NCI-H2171 (cell line): ENCODE measurements at places on chromosomes 6 and 20.

DNA sequence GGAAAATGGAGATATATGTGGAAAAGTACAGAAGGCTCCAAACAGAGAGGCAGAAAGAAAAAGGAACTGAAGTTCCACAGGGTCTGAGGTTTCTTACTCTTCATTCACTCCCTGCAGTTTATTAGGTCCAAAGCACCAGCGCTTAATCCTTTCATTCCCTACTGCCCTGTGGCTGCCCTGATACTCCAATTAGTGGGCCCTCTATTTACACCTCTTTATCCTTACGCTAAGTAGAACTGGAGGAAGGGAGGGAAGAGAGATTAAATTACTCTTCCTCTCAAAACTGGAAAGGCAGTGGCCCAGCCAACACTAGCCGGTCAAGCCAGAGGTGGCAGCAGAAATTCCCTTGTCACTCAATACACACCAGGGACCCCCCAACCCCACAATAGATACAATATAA is 20.4 kb downstream of the TRERF1 start:
- no peak for DNase-seq

DNA sequence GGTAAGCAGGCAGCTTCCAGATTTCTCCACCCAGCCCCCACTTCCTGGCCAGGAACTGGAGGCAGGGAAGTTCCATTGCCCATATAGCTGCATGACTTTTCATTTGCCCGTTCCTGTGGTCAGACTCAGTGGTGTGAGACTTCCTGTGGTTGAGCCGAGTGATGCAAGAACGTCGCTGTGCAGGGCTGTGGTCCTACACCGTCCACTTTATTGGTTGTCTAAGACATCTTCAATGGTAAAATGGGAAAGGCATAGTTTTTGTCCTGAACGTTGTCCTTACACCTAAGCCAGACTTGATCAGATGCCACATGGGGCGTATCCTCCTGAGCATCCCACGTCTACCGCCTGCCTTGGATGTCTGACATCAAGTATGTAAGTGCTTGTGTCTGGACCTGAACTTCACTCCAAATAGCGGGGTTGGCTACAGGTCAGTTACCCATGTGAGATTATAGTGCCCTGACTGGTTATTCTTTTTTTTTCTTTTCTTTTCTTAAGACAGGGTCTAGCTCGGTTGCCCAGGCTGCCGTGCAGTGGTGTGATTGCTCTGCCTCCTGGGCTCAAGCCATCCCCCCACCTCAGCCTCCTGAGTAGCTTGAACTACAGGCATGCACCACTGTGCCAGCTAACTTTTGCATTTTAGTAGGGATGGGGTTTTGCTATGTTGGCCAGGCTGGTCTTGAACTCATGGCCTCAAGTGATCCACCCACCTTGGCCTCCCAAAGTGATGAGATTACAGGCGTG is 25.9 kb upstream of the GTSF1L start:
- DNase-seq: no peak

GRCh38 chr20:2299301-2299700 is 3.5 kb downstream of the TGM3 start:
- DNase-seq: no peak

- peak; percentile 79 for DNase-seq
Measured at GRCh38 chr20:17036541-17036940, 190.3 kb upstream of the PCSK2 start.

- DNase-seq: no peak
Measured at GRCh38 chr6:130377371-130377770, 11.6 kb downstream of the TMEM200A start.

DNA sequence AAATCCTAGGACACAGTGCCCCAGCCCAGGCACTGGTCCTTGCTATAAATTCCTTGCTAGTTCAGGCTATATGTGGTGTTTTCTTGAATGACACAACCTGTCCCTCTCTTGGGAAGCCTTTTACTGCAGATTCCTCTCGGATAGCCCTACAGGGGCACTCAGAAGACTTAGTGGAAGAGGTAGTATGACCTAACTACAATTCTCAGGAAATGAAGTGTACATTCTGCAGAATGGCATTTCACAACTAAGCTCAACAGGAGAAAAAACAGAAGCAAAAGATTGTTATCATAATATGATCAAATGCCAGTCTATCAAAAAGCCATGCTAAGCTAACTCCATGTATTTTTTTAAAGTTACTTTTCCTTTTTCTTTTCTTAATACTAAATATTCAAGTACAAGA is 66.3 kb upstream of the FBXL4 start:
- no peak for DNase-seq

GRCh38 chr6:85574932-85575598 is 18.6 kb downstream of the SNX14 start:
- DNase-seq: no peak

DNA sequence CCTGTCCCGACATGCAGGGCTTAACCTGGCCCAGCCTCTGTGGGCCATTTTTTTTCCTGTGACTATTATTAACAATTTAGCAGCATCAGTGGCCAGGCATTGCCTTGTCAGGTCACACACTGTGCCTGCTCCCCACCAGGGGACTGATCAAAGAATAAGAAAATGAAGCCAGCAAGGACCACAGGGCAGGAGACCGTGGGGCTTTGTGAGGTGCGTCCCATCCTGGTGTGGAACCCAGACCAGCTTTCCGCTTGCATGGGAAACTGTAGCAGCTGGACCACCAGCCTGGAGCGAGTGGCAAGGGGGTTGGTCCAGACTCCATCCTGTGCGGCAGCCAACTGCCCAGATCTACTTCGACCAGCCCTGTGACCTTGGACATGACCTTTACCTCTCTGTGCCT is 218.3 kb downstream of the ANKRD60 start:
- DNase-seq: no peak

DNA sequence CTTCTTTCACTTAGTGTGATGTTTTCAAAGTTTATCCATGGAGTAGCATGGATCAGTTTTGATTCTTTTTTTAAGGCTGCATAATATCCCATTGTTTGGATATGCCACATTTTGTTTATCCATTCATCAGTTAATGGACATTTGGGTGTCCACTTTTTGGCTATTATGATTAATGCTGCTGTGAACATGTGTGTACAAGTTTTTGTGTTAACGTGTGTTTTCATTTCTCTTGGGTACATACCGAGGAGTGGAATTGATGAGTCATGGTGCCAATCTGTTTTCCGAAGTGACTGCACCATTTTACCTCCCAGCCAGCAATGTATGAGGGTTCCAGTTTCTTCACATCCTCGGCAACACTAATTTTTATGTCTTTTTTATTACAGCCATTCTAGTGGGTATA is 78.4 kb upstream of the CCDC28A start:
- DNase-seq: no peak

DNA sequence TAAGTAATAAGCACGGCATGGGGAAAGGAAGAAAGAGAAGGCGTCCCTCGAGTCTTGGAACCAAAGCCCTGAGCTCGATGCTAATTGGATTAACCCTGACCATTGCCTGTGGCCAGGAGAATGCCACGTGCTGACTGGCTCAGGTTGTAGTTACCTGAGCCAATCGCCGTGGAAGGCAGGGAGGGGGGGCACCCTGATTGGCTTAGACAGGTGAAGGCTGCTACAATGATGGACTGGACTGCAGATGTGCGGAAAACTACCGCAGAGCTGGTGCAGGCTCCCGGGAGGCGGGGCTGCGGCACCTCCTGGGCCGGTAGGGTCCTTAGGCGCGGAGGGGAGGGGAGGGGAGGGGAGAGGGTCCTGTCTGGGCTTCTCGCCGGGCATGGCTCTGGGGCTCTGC is 121.3 kb downstream of the TFAP2C start:
- DNase-seq: no peak

DNA sequence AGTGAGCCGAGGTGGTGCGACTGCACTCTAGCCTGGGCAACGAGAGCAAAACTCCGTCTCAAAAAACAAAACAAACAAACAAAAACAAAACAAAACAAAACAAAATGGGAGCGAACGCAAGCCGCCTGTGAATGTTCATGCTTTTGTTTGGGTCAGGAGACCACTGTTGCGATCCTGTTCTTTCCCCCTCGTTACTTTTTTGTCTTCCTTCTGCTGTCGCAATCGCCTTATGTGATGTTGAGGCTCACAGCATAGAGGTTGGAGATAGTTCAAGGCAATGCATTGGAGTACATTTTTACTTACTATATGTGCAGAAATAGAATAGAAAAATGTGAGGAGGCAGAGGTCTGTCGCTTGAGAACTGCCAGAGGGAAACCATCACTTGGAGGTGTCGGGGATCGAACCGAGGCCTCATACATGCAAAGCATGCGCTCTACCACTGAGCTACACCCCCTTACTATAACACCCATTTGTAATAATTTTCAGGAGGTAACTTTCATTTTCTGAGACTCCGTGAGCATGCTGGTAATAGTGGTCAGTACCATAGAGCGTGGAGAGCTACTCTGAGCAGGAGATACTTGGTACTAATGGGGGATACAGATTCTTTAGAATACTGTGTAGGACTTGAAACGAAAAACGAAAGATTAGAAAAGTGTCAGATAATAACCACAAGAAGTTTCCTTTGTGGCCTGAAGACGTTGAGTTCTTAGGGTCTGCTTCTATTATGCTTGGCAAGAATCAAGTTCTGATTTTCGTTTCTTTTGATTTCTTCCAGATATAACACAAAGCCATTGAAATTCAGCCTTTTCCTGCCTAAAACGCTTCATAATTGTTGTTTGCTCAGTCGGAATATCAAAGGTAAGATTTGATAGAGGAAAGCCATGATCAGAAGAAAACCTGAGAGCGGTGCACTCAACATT is 121.1 kb downstream of the TRIM27 start:
- no peak for DNase-seq

DNA sequence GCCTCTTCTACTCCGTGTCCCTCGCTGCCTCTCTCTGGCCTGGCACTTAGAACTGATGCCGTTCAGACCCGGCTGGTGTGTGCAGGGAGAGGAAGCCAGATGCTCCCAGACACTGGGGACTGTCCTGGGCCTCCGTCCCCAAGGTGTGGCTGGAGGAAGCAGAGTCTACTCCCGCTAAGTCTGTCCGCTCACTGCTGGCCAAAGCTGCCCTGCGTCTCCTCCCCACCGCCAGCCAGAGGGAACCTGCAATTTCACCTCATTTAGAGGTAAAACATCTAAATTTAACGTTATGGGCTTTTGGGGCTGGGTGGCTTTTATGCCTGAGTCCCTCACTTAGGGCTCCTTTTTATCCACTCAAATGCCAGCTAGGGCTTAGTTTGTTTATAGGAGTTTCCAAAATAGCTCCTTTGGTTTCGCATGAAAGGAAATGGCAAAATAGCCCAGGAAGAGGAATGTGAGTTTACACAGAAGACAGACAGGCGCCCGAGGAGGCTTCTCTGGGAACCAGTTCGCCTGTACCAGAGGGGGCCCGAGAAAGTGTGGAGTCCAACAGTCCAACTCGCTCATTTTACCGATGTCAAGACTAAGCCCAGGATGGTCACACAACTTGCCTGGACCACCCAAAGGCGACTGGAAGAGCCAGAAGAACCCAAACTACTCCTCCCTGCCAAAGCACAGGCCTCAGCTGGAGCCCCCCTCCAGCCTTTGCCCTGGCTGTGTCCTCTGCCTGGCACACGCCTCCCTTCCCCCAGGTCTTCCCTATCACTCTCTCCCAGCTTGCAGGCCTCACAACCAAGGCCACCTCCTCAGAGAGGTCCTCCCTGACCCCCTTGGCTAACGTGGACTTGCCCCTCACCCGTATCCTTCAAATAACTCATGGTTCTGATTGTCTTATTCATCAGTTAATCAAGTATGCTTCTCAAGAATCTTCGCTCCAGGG is 54.5 kb downstream of the RIPOR3 start:
- DNase-seq: no peak

DNA sequence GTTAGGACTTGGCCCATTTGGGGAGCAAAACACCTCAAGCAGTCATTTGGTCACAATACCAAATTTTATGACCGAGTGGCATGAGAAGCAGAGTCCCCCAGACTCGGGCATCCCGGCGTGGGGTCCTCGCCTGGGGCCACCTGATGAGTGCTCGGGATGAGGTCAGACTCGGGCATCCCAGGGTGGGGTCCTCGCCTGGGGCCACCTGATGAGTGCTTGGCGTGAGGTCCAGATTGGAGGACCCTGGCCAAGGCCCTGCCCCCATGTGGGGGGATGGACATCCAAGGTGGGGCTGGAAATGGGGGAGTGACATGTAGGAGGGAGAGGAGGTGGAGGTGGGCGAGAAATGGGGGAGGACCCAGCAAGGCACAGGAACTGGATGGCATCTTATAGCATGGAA is 56.1 kb upstream of the CST7 start:
- no peak for DNase-seq

DNA sequence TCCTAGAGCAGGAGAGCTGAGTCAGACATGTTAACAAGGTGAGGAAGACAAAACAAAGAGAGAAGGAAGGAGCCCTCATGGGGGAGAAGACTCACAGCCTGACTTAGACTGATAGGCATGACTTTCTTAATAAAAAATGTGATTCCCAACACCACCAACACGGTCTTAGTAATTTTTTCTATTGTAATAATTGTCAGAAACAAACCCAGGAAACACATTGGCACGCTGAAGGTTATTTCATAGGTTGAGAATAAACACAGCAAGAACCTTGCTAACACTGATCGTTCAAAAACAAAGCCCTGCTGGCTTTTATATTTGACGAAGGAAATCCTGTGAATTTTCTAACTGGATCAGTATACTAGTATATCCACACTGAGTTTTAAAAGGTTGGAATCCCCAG is 286.8 kb downstream of the HACE1 start:
- DNase-seq: no peak

- no peak for DNase-seq
Measured at GRCh38 chr6:43257367-43258145, 14.3 kb downstream of the TTBK1 start.

DNA sequence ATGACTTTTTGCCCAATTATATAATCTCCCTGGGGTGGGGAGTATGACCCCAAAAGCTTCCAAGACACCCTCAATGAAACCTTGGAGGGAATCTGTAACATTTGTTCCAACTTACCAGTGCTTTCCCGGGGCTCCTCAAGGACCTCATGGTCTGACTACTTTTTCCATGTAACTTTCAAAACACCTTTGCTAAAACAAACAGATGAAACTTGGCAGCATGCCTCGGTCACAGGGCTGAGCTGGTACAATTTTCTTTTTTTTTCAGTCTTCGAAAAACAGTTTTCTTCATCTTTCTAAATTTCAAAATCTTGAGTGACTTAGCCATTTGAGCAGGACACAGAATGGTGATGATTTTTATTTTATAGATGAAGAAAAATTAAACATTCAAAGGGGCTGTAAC is 241.2 kb downstream of the BMP7 start:
- DNase-seq: no peak

DNA sequence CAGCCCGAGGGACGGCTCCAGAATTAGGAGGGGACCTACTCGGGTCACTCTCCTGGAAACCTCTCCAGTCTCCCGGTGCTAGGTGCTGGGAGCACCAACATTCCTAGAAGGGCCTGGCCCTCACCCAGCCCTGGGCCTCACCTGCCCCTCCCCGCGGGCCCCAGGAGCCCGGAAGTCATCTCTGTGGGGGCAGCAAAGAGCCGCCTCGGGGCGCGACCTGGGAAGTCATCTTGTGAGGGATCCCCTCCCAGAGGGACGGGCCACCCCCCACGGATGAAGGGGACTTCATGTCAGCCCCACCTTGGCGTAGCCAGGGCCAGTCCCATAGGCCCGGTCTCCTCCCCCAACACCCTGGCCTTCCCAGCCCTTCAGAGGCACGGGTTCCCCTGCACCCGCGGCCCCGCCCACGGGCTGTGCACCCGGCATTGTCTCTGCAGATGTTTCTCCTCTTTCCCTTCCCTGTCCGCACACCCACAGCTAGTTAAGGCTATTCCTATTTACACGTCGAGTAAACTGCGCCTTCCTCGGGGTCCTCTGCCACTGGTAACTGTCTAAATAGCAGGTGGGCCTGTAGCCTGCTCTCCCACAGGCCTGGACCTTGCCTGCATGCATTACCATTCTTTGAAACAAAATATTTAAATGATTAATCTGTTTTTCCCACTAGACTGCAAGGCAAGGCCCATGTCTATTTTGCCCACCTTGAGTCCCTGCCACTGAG is 896 bp upstream of the RNASET2 start:
- no peak for DNase-seq
